ENCODE measurements at places on chromosomes 5 and 9.

GRCh38 chr5:52894451-52894850, 94.7 kb upstream of the ITGA2 start:
- no peak for DNase-seq

GRCh38 chr9:31415164-31415563, 969.3 kb upstream of the ACO1 start:
- DNase-seq: no peak

GRCh38 chr9:14258156-14258555, 55.8 kb downstream of the NFIB start:
- no peak for DNase-seq

DNA sequence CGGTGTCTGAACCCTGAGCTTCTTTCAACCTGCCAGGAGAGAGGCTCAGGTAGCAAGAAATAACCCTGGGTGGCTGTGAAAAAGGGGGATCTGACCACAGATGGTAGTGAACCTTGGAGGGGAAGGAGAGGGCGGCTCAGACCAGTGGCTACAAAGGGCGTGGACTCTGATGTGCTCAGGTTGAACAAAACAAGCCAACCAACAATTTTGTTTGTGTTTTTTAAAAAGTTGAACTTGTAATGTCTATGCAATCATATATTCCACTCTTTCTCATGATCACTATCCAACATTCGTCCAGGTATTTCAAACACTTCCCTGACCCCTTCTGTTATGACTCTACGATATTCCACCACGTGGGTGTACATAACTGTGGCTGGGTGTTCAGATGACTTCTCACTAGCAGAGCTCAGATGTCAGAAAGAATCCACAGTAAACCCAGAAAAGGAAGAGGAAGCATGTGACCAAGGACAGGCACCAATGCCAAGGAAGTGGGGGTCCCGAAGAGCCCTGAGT, 20.0 kb downstream of the PTPN3 start:
- DNase-seq: no peak

DNA sequence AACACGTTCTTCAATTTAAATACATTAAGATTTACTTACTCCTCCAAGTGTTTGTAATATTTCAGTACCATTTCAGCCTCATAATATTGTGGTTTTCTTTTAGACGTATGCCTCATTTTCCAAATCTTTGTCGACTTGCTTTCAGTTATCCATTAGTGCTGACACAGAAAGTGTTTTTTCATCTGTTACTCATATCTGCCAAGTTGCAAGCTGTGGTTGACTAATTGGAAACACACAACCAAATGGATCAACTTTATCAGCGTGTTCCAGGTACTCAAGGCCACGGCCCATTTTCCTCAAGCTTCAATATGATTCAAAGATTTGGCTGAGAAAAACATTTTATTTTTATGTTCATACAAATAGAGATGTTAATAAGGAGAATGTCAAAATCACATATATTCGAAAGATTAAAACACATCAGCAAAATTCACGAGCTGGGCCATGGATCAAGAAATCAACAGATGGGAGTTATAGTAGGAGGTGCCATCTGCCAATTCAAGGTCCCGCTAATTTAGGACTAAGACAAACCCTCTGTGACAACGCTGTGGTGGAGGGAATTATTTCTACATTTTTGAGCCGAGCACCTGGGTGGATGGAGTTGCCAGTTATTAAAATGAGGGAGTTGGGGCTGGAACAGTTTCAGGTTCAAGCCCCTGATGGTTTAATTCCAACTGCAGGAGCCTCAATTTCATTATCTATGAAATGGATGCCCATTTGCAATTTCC, 27.2 kb upstream of the CCNJL start:
- no peak for DNase-seq

- no peak for DNase-seq
Observed at GRCh38 chr5:123282444-123282843, 140.8 kb downstream of the CEP120 start.

DNA sequence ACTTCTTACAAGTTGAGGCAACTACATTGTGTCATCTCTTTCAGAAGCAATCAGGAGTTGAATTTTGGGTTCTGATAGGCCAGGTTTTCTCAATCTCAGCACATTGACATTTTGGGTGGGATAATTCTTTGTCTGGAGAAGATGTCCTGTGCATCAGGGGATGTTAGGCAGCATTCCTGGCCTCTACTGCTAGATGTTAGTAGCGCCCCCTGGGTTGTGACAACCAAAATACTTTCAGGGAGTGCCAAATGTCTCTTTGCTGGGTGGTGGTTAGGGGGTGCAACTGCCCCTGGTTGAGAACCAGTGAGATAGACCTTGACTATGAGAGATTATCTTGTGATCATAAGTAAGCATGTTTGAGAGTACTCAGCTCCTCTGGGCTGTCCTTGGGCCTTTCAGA, 164.3 kb upstream of the KLF9 start:
- DNase-seq: no peak

- DNase-seq: no peak
Observed at GRCh38 chr5:60339691-60340201, 360.2 kb downstream of the DEPDC1B start.

GRCh38 chr5:134554319-134555222, 29.1 kb downstream of the JADE2 start:
- DNase-seq: peak; percentile 55

GRCh38 chr5:1192971-1193590, 8.3 kb upstream of the SLC6A19 start:
- no peak for DNase-seq

- no peak for DNase-seq
Observed at GRCh38 chr5:112270299-112271293, 148.5 kb downstream of the EPB41L4A start.

DNA sequence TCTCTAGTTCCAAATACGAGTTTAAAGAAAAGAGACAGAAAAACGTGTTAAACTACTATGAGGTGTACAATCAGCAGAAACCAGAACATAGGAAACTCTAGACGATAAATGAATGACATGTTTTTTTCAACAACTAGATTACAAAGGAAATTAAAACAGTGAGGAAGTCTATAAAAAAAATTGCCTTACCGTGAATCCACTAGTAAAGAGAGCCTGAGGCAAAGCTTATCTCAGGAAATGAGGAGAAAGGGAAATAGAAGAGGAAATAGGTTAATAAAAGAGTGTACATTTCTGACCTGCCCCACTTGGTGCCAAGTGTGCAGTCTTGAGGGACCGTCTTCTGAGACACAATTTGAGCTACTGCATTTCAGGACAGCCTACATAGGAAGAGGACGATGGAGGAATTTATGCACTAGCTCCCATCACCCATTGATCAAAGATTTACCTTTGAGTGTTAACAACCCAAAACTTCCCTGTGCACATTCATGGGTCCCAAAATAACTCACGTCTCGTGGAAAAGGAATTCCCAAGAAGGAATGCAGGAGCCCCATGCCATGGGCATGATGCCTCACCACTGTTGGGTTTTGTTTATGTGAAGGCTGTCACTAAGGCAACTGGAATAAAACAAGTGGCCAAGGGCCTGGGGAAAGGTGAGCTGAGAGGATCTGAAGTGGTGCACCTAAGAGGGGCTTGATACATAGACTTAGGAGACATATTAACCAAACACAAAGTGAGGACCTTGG, 53.6 kb upstream of the SLC1A3 start:
- no peak for DNase-seq

DNA sequence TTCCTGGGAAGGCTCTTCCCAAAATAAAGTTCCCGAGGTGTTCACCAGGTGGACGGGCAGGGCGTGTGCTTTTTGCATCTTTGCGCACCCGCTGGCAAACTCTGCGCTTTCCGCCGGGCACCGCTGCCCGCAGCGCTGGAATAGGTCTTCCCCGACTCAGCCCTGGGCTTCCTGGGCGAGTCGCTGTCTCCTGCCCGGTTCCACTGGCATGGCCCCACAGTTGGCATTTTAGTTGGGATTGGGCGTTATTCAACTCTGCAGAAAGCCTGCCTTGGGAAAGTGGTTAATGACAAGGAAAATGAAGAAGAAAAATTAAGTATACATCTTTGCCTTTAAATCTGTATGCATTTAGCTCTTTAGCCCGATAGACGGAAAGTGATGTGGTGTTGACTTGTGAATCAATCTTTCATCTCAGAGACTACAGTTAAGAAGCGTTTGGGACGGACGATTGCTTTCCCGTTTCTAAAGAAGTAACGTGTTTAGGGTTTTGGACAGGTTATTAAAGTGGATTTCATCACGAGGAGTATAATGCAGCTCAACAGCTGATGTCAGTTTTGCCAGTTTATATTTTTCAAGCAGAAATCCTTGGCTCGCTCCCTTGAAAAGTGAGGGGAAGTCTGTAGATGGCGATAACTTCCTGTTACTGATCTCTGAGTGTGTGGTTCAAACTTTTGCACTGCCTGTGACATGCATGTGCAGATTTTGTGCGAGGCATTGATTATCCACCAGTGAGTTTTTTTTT, 946 bp downstream of the ADCY2 start:
- DNase-seq: no peak

DNA sequence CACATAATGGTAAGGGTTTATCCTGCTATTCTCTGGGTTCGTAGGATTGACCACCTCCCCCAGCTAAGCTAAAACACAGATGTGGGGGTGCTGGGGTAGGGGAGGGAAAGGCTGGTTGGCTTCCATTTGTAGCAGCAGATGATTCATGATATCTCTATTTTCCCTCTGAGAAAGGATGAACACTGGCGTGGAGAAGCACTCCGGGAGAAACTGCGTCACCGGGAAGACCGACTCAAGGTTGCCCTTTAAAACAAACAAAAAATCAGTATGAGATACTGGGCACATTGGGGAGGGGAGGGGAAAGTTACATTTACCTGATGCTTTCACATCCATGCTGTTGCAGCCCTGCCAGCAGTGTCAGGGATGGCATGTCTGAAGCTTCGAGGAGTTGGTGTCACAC, 28.2 kb downstream of the RAB14 start:
- DNase-seq: no peak
